ENCODE measurements at places on chromosomes 5 and 9. TPM values are rescaled to one million over a fixed set of nuclear protein-coding genes. Genes with fewer than 3 reads are reported as not detected.

DNA sequence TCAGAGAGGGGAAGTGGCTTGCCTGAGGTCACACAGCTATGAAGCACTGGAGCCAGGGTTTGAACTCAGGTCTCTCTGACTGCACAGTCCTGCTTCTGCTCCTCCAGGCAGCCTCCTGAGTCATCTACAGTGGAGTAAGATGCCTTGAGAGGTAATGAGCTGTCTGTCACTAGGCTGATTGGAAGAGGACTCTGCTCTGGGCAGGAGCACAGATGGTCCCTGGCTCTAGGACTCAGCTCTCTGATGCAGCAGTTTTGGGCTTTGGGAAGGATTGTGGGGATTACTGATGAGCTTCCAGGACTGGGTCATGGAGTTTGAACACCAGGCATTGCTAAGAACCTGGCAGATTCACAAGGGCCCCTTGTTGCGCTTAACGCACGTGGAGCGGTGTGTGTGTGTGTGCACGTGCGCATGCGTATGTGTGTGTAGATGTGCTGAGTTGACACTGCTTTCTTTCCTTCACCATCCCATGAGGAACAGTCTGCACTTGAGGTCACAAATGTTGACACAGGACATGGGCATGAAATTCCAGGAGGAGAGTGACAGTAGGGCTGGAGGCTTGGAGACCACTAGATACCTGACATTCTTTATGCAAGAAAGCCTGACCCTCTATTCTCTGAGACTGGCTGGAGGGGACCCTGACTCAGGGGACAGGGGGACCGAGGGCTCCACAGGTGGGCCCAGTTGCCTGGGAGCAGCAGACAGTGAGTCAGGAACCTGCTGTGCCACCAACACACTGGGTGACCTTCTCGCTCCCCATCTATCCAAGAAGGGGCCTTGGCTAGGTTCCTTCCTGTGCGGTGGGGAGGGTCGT lies 170.5 kb downstream of the RGS3 start:
- no peaks in the 10 kb centered on the region for H3K36me3 ChIP-seq
- peaks cover 21% of the 10 kb centered on the region for H3K4me1 ChIP-seq
- H3K4me3 ChIP-seq, result no peak overlapping the region
- H3K27ac ChIP-seq, result no peak overlapping the region
- peaks cover 6% of the 10 kb centered on the region for H3K27me3 ChIP-seq

GRCh38 chr5:154611341-154611767 lies 133.3 kb upstream of the HAND1 start:
- peak overlapping the region; percentile 84 for H3K4me3 ChIP-seq
- DNase-seq, result no peak
- H3K27ac ChIP-seq, result no peak overlapping the region
- H3K36me3 ChIP-seq, result no peaks in the 10 kb centered on the region
- peaks cover 2% of the 10 kb centered on the region for H3K4me1 ChIP-seq

GRCh38 chr5:81553567-81554212 lies 159.8 kb upstream of the ACOT12 start:
- DNase-seq, result no peak
- no peaks in the 10 kb centered on the region for H3K4me1 ChIP-seq
- no peaks in the 10 kb centered on the region for H3K36me3 ChIP-seq
- H3K27ac ChIP-seq, result no peak overlapping the region
- H3K4me3 ChIP-seq, result no peak overlapping the region

- H3K27me3 ChIP-seq, result no peaks in the 10 kb centered on the region
- DNase-seq, result no peak
- H3K4me3 ChIP-seq, result no peak overlapping the region
- H3K36me3 ChIP-seq, result peaks cover 12% of the 10 kb centered on the region
These were observed 136.3 kb downstream of the NR3C1 start for GRCh38 chr5:143267186-143267585.

DNA sequence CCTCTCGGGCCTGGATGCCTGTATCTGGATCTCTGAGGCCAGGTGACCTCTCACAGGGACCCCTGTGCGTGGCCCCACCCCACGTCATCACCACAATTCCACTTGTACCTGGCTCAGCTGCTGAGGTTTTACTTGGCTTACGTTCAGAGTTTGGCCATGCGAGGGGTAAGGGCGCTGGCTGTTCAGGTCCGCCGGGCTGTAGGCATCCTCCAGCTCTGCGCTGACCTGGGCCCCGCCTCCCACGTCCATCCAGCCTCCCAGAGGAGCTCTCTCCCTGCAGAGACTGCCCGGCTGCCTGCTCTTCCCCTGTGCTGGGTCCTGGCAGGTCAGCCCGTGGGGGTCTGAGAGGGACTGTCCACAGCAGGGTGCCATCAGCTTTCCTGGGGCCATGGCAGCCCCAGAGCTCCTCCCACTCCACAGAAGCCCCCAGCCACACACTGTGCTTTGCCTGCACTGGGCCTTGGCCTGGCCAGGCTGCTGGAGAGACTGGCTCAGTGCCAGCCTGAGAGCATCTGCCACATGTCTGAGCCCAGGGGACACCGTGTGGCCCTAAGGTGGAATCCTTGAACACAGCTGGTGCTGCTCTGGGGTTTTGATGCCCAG lies 43.6 kb downstream of the SLC6A3 start:
- H3K4me3 ChIP-seq, result no peak overlapping the region
- peaks cover 10% of the 10 kb centered on the region for H3K27me3 ChIP-seq
- peak; percentile 9 for DNase-seq
- H3K36me3 ChIP-seq, result peaks cover 20% of the 10 kb centered on the region

GRCh38 chr9:134938346-134939079 lies 20.8 kb upstream of the FCN1 start:
- peaks cover 19% of the 10 kb centered on the region for H3K4me1 ChIP-seq
- H3K4me3 ChIP-seq, result no peak overlapping the region
- H3K27ac ChIP-seq, result no peak overlapping the region
- H3K36me3 ChIP-seq, result no peaks in the 10 kb centered on the region

DNA sequence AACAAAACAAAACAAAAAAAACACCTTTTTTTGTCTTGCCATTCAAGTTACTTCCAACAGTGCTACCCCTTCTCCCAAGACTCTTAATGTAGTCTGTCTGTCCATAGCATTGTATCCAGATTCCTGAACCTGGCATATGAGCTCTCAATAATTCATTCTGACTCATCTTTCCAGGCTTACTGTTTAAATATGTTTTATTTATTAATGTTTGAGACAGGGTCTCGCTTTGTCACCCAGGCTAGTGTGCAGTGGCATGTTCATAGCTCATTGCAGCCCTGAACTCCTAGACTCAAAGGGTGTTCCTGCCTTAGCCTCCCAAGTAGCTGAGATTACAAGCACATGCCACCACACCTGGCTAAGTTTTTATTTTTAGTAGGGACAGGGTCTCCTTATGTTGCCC lies 208.0 kb upstream of the DMRT1 start:
- DNase-seq, result no peak
- H3K4me1 ChIP-seq, result no peaks in the 10 kb centered on the region
- H3K4me3 ChIP-seq, result no peak overlapping the region
- peaks cover 10% of the 10 kb centered on the region for H3K36me3 ChIP-seq
- H3K27ac ChIP-seq, result no peak overlapping the region
- H3K27me3 ChIP-seq, result peaks cover 2% of the 10 kb centered on the region

GRCh38 chr9:126411225-126411947 lies 84.8 kb downstream of the MVB12B start:
- no peak overlapping the region for H3K4me3 ChIP-seq
- DNase-seq, result no peak
- no peaks in the 10 kb centered on the region for H3K36me3 ChIP-seq

DNA sequence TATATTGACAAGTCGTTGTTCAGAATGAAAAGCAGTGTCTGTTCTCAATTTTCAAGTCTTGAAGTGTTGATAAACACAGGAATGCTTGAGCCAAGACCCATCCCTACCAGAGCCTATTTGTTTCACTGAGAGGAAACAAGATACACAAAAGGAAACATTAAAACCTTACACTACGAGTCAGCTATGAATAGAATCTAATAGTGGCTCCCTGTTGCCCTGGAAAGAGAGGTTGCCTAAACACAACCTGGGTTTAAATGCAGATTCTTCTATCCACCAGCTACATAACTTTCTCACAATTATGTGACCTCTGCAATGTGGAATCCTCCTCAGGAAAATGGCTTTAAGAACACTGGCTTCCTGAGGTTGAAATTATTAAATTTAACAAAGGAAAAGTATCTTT lies 29.1 kb upstream of the BNC2 start:
- no peaks in the 10 kb centered on the region for H3K4me1 ChIP-seq
- no peak overlapping the region for H3K4me3 ChIP-seq
- H3K27ac ChIP-seq, result no peak overlapping the region
- no peaks in the 10 kb centered on the region for H3K36me3 ChIP-seq

DNA sequence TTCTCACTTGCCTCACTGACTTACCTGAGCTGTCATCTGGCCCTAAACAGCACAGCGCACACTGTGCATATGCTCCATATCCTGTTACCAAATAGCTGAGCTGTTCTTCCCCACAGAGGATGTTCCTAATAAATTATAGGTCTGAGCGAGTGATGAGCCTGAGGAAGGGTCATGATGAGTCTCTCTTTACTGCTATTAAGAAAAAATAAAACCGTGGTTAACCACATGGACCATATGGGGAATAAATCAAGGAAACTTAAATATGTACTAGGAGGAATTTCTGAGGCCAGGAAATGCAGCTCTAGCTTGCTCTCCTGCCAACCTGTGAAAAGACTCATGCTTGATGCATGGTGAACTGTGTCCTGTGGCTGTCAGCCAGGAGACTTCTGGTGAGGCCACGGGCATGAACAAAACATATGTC lies 424.8 kb upstream of the DMAC1 start:
- H3K27me3 ChIP-seq, result peaks cover 5% of the 10 kb centered on the region
- no peaks in the 10 kb centered on the region for H3K4me1 ChIP-seq
- no peaks in the 10 kb centered on the region for H3K36me3 ChIP-seq
- H3K27ac ChIP-seq, result no peak overlapping the region
- no peak overlapping the region for H3K4me3 ChIP-seq

- H3K4me1 ChIP-seq, result peaks cover 21% of the 10 kb centered on the region
- no peaks in the 10 kb centered on the region for H3K27me3 ChIP-seq
- H3K36me3 ChIP-seq, result no peaks in the 10 kb centered on the region
- no peak for DNase-seq
These were observed 25.2 kb downstream of the TDRD7 start for GRCh38 chr9:97437051-97437600.

DNA sequence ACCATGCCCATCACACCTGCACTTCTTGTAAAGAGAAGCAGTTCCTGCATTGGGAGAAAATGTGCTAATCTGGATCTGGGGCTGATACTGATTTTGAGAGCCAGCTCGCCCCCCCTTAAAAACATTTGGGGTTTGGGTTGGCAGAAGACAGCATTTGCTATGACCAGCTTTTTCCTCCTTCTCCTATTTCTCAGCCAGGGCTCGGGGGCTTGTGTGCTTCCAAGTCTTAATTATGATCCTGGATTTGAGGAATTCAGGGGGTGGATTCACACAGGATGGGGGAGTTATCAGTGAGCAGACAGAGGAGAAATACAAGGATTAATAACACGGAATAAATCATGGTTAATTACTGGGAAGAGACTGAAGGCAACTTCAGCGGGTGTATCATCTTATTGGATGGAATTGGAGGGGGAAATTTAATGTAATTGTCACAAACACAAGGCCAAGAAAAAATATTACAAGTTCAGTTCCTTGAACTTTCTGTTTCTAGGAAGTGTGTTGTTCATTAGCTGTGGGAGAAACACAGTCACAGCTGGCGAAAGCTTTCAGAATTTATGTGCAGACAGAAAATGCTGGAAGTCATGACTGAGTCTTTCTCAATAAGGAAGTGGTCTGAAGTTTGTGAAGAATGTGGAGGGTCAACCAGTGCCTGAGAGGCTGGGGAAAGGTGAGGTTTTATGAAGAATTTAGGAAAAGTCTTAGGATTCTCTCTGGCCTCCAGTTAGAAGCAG lies 15.3 kb downstream of the C9orf152 start:
- H3K27ac ChIP-seq, result no peak overlapping the region
- H3K36me3 ChIP-seq, result no peaks in the 10 kb centered on the region
- H3K4me1 ChIP-seq, result no peaks in the 10 kb centered on the region
- DNase-seq, result no peak

- H3K36me3 ChIP-seq, result no peaks in the 10 kb centered on the region
- H3K27me3 ChIP-seq, result no peaks in the 10 kb centered on the region
- H3K4me3 ChIP-seq, result no peak overlapping the region
- DNase-seq, result no peak
- peaks cover 2% of the 10 kb centered on the region for H3K4me1 ChIP-seq
These were observed 58.8 kb upstream of the DHFR start for GRCh38 chr5:80713631-80714030.

DNA sequence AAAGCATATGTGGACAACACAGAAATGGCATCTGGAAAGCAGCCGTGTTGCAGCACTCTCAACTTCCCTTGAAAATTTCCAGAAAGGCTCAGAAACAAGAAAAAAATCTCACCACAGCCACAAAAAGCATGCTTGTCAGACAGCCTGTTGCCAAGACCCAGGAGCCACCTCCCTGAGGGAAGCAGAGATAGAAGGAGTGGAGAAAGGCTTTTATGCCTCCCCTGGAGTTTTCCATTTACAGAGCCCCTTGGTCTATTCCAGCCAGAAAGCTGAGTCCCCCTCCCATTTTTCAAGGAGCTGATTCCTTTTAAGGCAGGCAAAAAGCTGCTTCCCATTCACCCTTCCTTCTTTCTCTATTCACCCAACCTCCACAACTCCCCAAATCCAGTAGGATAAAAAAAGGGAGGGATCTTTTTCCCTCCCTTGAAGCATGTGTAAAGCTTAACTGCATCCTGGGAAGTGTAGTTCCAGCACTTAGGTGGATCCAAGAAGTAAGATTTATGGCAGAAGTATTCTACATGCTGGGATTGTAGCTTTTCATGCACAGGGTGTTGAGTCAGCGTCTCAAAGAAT lies 37.1 kb upstream of the PALM2AKAP2 start:
- no peaks in the 10 kb centered on the region for H3K27me3 ChIP-seq
- H3K4me1 ChIP-seq, result peaks cover 15% of the 10 kb centered on the region
- H3K4me3 ChIP-seq, result no peak overlapping the region
- H3K36me3 ChIP-seq, result no peaks in the 10 kb centered on the region
- DNase-seq, result no peak

DNA sequence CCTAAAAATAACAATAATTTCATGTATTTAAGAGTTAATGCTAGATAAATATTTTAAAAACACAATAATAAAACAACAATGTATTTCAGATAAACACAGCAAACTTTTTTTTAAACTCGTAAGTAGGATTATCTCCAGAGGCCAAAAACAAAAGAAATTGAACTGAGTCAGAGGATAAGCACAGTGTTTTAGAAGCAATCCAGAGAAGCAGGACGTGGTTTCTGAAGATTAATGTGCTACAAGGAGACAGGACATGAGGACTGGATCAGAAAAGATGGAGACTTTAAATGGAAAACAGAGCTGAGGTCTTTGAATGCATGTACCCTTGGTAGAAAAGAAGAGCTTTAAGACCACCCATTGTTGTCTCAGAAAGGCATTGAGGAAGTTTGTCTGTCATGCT lies 491.2 kb upstream of the TLE4 start:
- H3K36me3 ChIP-seq, result no peaks in the 10 kb centered on the region
- H3K4me1 ChIP-seq, result no peaks in the 10 kb centered on the region
- H3K27me3 ChIP-seq, result no peaks in the 10 kb centered on the region
- H3K27ac ChIP-seq, result no peak overlapping the region
- DNase-seq, result no peak

PCDHGC4 gene
- total RNA-seq, result 6.7 TPM

PHF24 gene
- 3.1 TPM for total RNA-seq

RASEF gene
- total RNA-seq, result 0.25 TPM

NR5A1 gene
- not detected for total RNA-seq

UQCRQ gene
- total RNA-seq, result 163 TPM

PDE8B gene
- total RNA-seq, result 1.1 TPM

WNT8A gene
- not detected for total RNA-seq

SMAD5 gene
- 36.9 TPM for total RNA-seq

LRRC19 gene
- total RNA-seq, result not detected

TOR1B gene
- total RNA-seq, result 33.5 TPM

NCS1 gene
- 312 TPM for total RNA-seq

DAPK1 gene
- 384 TPM for total RNA-seq

ECPAS gene
- 53.5 TPM for total RNA-seq
